ENCODE measurements at places on chromosomes 3 and 15. TPM values are rescaled to one million over a fixed set of nuclear protein-coding genes. Genes with fewer than 3 reads are reported as not detected.
A peak's percentile ranks its signal among the peaks of the same experiment; 100 is the strongest.

DNA sequence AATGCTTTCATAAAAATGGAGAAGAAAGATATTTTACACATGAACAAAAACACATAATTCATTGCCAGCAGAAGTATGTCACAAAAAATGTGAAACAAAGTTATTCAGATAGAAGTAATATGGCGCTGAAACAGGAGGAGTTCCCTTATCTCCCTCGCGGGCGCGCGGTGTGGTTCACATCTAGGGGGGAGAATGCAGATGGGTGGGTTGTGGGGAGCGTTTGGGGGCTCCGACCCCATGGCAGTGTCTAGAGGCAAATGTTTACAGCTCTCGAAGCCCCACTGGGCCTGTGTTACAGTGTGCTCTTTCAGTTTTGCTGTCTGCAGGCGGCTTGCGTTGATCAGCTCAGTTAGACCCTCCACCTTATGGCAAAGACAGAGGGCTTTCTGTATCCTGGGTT is 297.5 kb downstream of the CGGBP1 start:
- ATAC-seq, result no peak

DNA sequence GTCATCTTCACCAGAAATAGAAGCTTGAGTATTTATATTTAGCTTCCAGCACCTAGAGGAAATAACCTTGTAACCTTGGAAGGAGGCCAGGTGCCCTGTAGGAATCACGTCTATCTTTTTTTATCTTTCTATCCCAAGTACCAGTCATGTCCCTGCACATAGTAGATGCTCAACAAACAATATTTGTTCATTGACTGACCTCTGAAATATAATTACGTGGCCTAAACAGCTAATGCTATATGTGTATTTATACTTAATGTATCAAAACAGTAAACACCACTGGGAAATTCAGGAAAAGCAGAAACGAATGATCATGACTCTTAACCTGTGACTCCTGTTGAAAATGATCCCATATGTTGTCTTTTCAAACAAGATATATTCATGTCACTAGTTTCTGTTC is 97.9 kb upstream of the ADAMTSL3 start:
- ATAC-seq, result no peak

GRCh38 chr3:170436697-170437096 is 18.0 kb downstream of the CLDN11 start:
- ATAC-seq, result no peak

DNA sequence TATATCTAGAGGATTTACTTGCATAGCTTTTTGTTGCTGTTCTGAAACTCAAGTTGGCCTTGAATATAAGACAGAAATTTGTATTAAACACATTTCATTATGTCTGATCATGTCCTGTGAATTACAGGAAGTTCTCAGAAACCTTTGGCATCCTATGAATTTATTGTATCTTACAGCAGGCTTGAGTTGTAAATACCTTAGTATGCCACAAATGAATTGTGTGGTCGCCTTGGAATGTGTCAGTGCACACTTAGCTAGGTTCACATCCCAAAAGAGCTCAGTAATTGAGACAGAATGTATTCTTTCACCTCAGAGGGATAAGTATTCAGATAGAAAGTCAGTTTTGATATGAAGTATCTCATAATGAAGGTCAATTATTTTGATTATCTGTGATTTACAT is 83.4 kb downstream of the NEK11 start:
- no peak for ATAC-seq

DNA sequence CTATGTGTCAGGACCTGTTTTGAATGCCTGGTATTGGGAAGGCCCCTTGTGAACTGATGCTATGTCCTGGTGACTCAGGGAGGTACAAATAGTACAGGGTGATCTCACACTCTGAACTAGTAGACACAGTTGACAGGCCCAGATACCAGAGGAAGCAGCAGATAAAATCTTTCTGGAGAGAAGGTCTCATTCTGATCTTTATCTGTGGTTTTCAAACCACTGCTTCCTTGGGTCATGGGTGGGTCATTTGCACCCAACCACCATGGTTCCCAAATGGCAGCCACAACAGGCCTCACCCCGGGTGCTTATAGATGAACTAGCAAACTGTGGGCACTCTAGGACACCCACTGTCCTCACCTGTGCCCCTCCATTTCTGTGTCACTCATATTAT is 43.4 kb downstream of the PXYLP1 start:
- ATAC-seq, result no peak

- ATAC-seq, result peak; percentile 44
Observed at GRCh38 chr15:70447521-70447920, 315.8 kb downstream of the UACA start.

DNA sequence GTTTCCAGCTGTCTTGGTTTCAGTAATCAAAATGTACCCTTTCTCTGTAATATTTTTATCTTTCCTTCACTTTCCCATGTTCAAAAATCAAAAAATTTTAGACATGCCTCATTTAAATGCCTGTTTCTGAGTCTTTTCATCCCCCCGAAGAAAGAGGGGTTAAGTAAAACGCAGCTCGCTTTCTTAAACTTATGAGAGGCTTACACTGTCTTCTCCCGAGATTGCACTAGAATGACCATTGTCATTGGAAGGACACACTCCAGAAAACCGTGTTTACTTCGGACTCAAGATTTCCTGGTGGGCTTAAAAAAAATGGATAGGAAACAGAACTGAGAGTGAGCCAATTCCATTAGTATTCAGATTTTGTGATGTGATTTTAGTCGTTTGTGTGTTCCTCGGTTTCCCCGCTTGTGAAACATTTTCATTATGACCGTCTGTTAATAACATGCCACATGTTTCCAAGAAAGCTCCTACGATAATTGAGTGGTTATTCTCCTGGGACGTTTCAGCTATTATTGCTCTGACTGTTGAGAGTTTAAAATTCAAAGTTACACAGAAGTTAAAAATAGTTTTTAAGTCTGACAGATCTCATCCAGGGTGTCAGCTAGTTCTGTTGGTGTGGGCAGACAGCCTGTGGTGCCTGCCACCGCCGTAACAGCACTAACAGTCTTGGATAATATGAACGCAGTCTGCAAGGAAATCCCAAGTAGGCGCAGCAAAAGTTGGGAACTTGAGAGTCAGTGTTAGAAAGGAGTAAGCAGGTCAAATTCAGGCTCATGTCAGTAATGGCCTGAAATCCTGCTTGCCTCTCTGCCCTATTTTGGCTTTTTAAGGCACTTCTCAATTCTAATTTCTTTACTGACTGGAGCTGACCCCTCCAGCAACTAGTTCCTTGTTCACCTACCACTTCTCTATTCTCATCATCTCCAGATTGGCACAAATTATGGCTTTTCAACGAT is 1.5 kb downstream of the CRYBG3 start:
- ATAC-seq, result no peak

- ATAC-seq, result no peak
Observed at GRCh38 chr3:21587894-21588293, 163.1 kb downstream of the ZNF385D start.

The SYNPR gene
- total RNA-seq, result 0.18 TPM

The FGF7 gene
- 2.7 TPM for total RNA-seq

DNA sequence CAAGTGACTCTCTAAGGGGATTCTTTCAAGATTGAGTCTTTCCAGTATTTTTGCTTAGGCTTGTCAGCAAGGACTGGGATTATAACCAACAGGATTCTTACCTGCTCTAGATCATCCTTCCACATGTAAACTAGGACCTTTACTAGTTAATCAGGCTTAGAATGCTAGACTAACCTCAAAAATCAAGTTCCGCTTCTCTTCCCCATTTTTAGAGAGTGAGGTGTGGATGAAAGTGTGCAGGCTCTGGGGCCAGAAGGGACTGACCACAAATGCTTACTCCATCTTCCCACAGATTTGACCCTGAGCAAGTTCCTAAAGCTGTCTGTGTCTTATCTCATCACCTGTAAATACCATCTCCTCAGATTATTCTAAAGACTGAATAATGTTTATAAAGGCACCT is 89.5 kb upstream of the IL12A start:
- no peak for ATAC-seq

The ARRDC4 gene
- 30.0 TPM for total RNA-seq

DNA sequence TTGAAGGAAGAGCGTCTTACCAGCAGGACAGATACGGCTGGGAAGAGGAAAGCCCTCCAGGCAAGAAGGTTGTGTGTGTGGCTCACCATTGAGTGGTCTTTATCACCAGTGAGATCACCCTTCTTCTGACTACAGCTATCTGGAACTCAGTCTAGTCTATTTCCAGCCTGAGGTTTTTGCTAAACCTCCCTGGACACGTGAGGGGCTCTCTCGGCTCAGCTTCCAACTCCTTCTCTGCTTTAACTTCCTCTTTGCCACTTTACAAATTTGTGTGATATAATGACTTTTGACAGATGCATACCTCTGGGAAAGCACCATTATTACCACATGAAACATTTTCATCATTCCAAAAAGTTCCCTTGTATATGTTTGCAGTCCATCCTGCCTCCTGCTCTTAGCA is 15.3 kb upstream of the ROPN1 start:
- no peak for ATAC-seq

The HDC gene
- total RNA-seq, result 0.57 TPM

- no peak for ATAC-seq
Observed at GRCh38 chr3:126828306-126828705, 124.3 kb downstream of the CHCHD6 start.

DNA sequence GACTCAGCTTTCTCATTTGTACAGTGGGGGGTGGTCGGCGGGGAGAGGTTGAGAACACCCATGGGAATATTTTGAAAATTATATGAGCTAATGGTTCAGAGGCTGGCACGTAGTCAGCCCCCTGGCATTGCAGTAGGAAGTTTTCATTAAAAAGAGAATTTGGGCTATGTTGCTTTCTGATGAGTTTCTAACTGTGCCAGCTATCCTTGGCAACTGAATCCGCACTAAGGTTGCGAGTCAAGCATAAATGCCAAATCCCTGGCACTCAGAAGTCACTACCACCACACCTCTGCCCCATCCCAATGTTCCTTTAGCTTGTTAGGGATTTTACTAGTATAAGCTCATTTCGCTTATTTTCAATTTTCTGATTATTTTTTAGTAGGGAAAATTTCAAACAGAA is 91.6 kb downstream of the DNASE1L3 start:
- ATAC-seq, result no peak

DNA sequence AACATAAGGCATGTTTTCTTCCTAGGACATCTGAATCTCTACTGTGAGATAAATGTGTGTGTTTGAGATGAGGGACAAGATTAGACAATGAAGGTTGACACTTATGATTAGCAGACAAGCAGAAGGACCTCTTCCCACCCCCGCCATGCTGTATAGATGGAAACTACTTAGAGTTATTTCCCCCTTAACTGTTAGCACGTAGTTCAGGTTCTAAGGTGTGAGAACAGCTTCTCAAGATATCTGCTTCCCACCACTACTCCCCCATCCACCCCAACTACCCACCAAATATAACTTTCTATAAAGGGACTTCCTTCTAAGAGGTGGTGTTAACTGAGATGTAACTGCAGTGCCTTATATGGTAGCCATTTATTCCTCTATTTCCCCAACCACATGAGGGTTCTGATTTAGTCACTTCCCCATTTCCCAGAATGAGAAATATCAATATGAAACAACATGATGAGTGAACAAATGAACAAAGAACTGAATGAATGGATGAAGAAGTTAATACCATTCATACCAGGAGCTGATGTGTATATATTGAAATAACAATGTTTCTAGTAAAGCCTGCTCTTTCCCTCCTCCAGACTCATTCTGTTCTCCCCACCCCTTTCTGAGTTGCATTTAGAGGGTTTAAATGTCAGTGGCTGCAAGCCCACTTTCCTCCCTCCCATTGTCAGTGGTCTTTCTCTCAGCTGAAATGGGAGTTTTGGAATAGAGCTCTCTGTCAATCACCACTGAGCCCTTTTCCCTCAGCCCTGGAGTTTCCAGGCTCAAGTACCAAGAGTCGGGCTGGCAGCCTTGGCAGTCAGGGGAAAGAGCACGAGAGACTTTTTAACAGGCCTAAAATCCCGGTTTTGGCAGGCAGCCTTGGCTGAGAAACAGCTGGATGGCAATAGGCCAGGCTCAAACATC is 7.7 kb upstream of the RFTN1 start:
- ATAC-seq, result no peak

DNA sequence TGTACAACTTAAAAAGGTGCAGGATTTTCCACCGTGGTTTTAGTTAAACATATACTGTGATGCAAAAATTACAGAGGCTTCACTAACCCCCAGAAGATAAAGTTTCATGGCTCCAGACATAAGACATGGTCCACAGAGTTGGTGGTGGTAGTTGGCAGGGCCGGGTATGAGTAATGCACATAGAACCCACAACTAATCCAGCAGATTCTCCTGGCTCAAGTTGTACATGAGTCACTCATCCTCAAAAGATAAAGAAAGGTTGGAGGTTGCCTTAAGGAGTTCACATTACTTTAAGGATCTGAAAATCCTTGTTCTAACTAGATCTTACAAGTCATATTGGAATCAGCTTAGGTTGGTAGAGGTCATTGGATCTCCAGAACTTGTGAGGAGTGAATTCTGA is 98.3 kb upstream of the ZBTB20 start:
- no peak for ATAC-seq

The SNX22 gene
- total RNA-seq, result 6.0 TPM

The ASB14 gene
- 2.2 TPM for total RNA-seq

- peak; percentile 79 for ATAC-seq
Observed at GRCh38 chr3:45929042-45929679, 14.1 kb upstream of the CXCR6 start.

The GOLGA8S gene
- total RNA-seq, result 0.16 TPM

GRCh38 chr3:171508676-171509075 is 48.5 kb upstream of the TNIK start:
- no peak for ATAC-seq

The LEO1 gene
- total RNA-seq, result 30.1 TPM

DNA sequence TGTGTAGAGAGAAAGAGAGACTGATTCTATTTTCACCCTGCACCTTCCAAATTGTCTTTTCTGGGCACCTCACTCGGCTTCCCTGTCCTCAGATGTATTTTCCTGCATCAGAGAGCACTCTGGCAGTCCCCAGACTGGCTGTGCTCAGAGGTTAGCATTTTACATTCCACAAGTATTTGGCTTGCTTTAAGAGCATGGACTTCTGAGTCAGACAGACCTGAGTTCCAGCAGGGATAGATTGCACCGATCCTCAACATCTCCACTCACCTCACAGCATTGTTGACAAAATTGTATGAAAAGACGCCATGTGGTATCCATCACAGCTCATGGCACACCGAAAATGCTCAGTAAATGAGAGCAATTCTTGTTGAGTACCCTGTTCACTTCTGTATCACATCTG is 45.6 kb downstream of the SST start:
- ATAC-seq, result no peak

DNA sequence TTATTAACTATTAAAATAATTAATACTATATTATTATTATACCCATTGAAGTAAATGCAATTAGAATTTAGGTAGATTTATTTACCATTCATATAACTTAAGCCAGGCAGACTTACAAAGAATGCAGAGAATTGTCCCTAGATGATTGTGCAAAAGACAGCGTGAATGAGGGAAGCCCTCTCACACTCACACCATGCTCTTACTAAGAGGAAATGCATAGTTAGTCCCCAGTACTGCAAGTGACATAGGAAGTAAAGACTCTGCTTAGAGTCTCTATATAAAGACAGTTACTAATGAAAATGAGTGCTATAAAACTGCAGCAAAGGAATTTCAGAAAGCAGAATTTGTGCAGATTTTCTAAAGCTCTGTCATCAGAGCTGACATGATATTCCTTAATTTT is 270.4 kb downstream of the ZBBX start:
- ATAC-seq, result no peak

The ROPN1 gene
- not detected for total RNA-seq

Measured in motor neuron (in vitro differentiated cells).